ENCODE measurements at places on chromosomes 11 and 22.

- H3K27ac ChIP-seq: no peak overlapping the region
- H3K4me3 ChIP-seq: no peak overlapping the region
- no peak for DNase-seq
- H3K4me1 ChIP-seq: no peaks in the 10 kb centered on the region
Observed at GRCh38 chr22:40553014-40553554, 83.4 kb downstream of the MRTFA start.

DNA sequence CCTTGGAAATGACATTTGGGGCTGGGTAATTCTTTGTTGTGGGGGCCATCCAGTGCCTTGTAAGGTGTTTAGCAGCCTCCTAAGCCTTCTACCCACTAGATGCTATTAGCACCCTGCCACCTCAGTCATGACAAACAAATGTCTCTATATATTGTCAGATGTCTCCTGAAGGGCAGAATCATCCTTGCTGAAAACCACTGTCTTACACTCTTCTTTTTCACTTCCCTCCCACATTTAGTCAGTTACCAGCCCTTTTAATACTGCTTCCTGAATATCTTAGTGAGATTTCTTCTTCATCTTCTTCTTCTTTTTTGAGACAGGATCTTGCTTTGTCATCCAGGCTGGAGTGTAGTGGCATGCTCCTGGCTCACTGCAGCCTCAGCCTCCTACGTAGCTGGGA, 33.1 kb downstream of the TNRC6B start:
- H3K27me3 ChIP-seq: no peaks in the 10 kb centered on the region
- peak overlapping the region; percentile 67 for H3K27ac ChIP-seq
- no peaks in the 10 kb centered on the region for H3K36me3 ChIP-seq
- H3K4me3 ChIP-seq: no peak overlapping the region

DNA sequence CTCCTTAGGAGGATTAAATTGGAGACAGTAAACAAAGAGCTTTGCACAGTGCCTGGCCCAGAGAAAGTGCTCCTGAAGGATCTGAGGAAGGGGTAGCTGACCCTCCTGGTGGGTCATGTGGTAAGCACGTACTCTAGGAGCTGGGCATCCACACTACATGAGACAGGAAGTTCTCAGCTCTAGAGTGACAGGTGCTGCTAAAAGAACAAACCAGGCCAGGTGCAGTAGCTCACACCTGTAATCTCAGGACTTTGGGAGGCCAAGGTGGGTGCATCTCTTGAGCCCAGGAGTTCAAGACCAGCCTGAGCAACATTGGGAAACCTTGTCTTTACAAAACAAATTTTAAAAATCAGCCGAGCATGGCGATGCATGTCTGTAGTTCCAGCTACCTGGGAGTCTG, 13.1 kb downstream of the SLC43A1 start:
- no peak for DNase-seq
- H3K27me3 ChIP-seq: no peaks in the 10 kb centered on the region
- H3K4me3 ChIP-seq: no peak overlapping the region
- no peaks in the 10 kb centered on the region for H3K36me3 ChIP-seq
- no peak overlapping the region for H3K27ac ChIP-seq

DNA sequence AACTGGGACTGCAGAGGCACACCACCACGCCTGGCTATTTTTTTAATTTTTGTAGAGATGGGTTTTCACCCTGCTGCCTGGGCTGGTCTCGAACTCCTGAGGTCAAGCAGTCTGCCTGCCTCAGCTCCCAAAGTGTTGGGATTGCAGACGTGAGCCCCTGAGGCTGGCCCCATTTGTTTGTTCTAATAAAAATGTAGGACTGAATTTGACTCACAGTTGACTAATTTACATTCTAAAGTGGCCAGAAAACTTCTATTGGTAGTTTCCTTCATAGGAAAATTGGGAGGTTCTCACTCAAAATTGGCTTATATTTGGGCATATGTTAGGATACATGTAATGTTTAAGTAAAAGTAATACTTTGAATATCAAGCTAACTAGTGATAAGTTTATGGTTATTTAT, 35.0 kb downstream of the PPFIA1 start:
- no peak overlapping the region for H3K27ac ChIP-seq
- H3K4me1 ChIP-seq: no peaks in the 10 kb centered on the region
- H3K27me3 ChIP-seq: no peaks in the 10 kb centered on the region
- H3K4me3 ChIP-seq: no peak overlapping the region

GRCh38 chr11:2698386-2699184, 1.2 kb downstream of the KCNQ1OT1 start:
- H3K36me3 ChIP-seq: no peaks in the 10 kb centered on the region
- peak overlapping the region; percentile 55 for H3K4me3 ChIP-seq
- no peak overlapping the region for H3K27ac ChIP-seq
- H3K4me1 ChIP-seq: peaks cover 3% of the 10 kb centered on the region

DNA sequence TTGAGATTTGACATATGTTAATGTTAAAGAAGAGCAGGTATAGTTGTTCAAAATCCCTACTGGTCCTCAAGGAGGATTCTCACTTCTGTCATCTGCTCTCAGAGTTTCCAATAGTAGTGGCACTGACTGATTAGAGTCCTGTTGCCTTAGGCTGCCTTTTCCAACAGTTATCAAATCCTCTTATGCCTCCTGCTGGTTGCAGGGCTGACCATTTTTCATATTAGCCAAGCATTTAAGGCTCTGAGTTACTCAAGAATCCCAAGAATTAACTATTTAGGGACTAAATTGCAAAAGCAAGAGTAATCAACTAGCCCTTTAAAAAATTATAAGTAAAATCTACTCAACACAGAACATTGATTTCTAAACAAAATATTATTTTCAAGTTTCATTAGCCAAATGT, 212.0 kb upstream of the CHORDC1 start:
- no peak overlapping the region for H3K27ac ChIP-seq
- no peaks in the 10 kb centered on the region for H3K4me1 ChIP-seq
- no peak for DNase-seq
- no peaks in the 10 kb centered on the region for H3K27me3 ChIP-seq
- no peak overlapping the region for H3K4me3 ChIP-seq

- H3K36me3 ChIP-seq: no peaks in the 10 kb centered on the region
- H3K27me3 ChIP-seq: no peaks in the 10 kb centered on the region
- H3K4me1 ChIP-seq: peaks cover 13% of the 10 kb centered on the region
- DNase-seq: no peak
Observed at GRCh38 chr11:1828542-1828941, 6.2 kb upstream of the SYT8 start.

DNA sequence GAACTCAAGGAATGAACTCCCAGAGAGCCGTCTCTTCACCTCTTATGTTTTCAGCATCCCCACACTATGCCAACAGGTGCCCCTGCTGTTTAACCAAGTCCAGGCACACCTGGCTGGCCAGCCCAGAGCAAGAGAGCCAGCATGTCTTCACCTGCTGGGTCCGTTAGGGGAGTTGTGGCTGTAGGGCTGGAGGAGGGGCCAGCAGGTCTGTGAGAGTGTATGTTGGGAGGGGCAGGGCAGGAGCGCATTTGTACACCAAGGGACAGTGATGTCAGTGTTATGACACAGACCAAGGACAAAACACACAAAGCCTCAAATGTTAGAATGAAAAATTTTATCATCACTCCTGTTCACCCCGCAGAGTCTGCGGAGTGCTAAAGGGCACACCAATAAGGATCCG, 5.8 kb downstream of the PATZ1 start:
- no peak overlapping the region for H3K27ac ChIP-seq
- no peak for DNase-seq
- H3K36me3 ChIP-seq: peaks cover 5% of the 10 kb centered on the region
- H3K4me3 ChIP-seq: no peak overlapping the region
- no peaks in the 10 kb centered on the region for H3K27me3 ChIP-seq
- peaks cover 58% of the 10 kb centered on the region for H3K4me1 ChIP-seq

GRCh38 chr11:44671234-44671633, 55.5 kb upstream of the TSPAN18 start:
- no peaks in the 10 kb centered on the region for H3K36me3 ChIP-seq
- no peak overlapping the region for H3K27ac ChIP-seq
- H3K4me1 ChIP-seq: no peaks in the 10 kb centered on the region

- DNase-seq: no peak
- H3K4me1 ChIP-seq: peaks cover 16% of the 10 kb centered on the region
- H3K27ac ChIP-seq: peak overlapping the region; percentile 53
- H3K4me3 ChIP-seq: peak overlapping the region; percentile 58
Observed at GRCh38 chr11:68855205-68855981, 13.7 kb upstream of the CPT1A start.

DNA sequence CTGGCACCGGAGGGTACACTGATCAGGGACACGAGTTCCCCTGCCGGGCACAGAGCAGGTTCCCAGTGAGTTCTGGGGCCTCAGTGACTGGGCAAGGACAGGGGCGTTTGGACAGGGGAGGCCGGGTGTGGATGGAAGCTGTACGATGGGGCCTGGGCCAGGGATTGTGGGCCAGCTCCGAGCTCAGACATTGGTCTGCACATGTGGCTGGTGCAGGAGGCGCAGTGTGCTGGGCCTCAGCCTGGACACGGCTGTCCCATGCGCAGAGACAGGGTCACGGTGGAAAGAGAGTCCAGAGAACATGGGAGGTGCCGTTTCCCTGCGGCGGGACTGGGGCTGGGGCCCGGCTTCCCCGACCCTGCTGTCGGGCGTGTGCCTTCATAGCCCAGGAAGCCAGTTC, 60.7 kb downstream of the CDKN1C start:
- no peaks in the 10 kb centered on the region for H3K27me3 ChIP-seq
- H3K4me1 ChIP-seq: peaks cover 43% of the 10 kb centered on the region
- DNase-seq: no peak

DNA sequence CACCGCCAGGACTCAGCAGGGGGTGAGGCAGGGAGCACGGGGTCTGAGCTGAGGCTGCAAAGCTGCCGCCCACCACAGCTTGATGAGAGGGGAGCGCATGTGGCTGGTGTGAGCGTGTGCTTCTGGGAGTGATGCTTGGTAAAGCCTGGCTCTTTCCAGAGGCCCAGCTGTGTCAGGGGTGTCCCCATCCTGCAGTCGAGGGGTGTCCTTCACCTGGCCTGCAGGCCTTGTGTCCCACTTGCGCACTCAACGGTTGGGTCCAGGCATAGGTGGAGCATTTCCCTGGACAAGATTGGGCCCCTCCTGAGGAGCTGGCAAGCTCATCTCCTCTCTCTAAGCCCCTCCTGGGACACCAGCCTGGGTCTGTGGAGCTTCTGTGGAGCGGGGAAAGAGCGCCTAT, 273.9 kb downstream of the TBC1D22A start:
- H3K4me1 ChIP-seq: no peaks in the 10 kb centered on the region
- DNase-seq: no peak
- peaks cover 17% of the 10 kb centered on the region for H3K36me3 ChIP-seq
- no peak overlapping the region for H3K4me3 ChIP-seq

GRCh38 chr11:4808476-4808875, 4.3 kb upstream of the OR52R1 start:
- no peak for DNase-seq
- no peak overlapping the region for H3K4me3 ChIP-seq
- H3K36me3 ChIP-seq: no peaks in the 10 kb centered on the region
- H3K4me1 ChIP-seq: no peaks in the 10 kb centered on the region
- H3K27me3 ChIP-seq: no peaks in the 10 kb centered on the region
- H3K27ac ChIP-seq: no peak overlapping the region

- peak overlapping the region; percentile 91 for H3K27ac ChIP-seq
- peak; percentile 34 for DNase-seq
- no peak overlapping the region for H3K4me3 ChIP-seq
- H3K36me3 ChIP-seq: no peaks in the 10 kb centered on the region
Observed at GRCh38 chr11:111733016-111733415, 33.2 kb downstream of the PPP2R1B start.
